IMR-90 (cell line): ENCODE measurements at places on chromosomes 4 and X. TPM values are rescaled to one million over a fixed set of nuclear protein-coding genes. Genes with fewer than 3 reads are reported as not detected.

MMAA gene
- 3.9 and 4.4 TPM in 2 replicates for polyA plus RNA-seq

DNA sequence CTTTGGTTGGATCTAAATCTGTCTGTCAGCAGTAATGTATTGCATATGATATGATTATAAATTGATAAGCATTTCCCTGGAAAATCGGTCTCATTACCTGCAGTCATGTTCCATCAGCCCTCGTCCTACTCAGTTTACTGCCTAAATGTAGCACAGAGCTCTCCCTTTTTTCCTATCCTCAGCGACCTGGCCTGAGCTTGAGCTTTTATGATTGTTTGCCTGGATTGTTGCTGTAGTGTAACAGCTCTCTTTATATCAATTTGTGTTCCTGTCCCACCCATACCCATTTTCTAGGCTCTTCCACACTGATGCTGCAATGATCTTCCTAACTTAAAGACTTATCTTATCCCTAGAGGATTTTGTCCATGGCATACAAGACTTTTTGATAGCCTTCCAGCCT lies 95.7 kb downstream of the FRAS1 start:
- H3K27me3 ChIP-seq, result no peaks in the 10 kb centered on the region
- H3K4me1 ChIP-seq, result no peaks in the 10 kb centered on the region
- no peaks in the 10 kb centered on the region for H3K36me3 ChIP-seq
- H3K27ac ChIP-seq, result no peak overlapping the region
- no peak overlapping the region for H3K4me3 ChIP-seq
- no peak for DNase-seq

DNA sequence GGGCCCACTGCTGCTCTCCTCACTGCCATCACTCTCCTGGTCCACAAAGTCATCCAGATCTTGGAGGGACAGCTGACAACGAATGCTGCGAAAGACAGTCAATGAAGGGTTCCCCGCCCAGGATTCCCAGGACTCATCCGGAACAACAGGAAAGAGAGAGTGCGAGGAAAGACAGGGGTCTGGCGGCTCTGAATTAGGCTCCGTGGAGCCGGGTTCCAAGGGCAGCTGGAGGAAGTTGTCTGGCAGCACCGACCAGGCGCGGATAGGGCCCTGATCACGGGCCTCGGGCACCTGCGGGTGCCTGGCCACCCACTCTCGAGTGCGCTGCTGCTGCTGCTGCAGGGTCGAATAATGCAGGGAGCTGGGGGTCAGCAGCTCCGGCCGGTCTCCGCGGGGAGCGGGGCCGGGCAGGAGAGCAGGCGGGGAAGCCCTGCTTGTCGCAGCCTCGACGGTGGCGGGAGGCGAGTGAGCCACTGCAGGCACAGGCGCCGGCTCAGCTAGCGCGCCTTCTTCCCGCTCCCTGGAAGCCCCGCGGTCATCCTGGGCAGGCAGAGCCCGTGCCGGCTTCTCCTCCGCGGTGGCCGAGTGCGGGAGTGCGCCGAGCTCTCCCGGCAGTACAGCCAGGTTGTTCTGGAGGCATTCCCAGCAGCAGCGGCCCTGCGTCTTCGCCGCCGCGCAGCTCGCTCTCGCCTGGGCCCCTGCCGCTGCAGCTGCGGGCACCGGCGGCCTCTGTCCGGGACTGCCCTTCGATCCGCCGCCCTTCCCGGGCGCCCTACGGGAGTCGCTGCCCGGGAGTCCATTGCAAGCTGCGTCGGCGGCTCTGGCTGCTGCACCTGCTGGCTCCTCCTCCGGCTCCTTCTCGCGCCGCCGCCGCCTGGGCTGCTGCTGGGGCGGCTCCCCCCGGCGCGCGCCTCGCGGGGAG lies 1.1 kb downstream of the SOWAHB start:
- H3K27me3 ChIP-seq, result peaks cover 44% of the 10 kb centered on the region
- peak; percentile 18 for DNase-seq
- H3K4me1 ChIP-seq, result peaks cover 3% of the 10 kb centered on the region; the same call in 1 of the 2 replicates
- peak overlapping the region; percentile 55 for H3K4me3 ChIP-seq
- no peak overlapping the region for H3K27ac ChIP-seq
- no peaks in the 10 kb centered on the region for H3K36me3 ChIP-seq

GRCh38 chrX:55640854-55641253 lies 17.7 kb downstream of the FOXR2 start:
- no peak overlapping the region for H3K27ac ChIP-seq
- H3K4me3 ChIP-seq, result no peak overlapping the region
- H3K36me3 ChIP-seq, result no peaks in the 10 kb centered on the region

DNA sequence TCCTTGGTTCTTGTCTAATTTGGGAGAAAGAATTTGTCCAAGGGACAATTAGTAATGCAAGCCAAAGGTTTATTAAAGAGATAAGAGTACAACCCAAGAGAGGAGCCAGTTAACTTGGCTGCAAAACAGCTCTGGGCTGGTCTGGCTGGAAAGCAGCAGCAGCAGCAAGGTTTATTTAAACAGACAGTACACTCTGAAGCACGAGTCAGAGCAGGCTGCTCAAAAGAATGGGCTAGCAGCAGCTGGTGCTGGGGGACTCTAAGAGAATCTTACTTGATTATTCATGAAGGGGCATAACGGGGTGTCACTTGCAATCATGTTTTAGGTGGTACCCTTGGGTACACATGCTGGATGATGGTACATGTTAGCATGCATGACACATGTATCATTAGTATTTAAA lies 17.1 kb upstream of the CT47C1 start:
- H3K27ac ChIP-seq, result no peak overlapping the region
- no peaks in the 10 kb centered on the region for H3K4me1 ChIP-seq
- no peaks in the 10 kb centered on the region for H3K27me3 ChIP-seq
- H3K4me3 ChIP-seq, result no peak overlapping the region
- DNase-seq, result peak; percentile 4
- H3K36me3 ChIP-seq, result no peaks in the 10 kb centered on the region

- no peak overlapping the region for H3K4me3 ChIP-seq
- no peaks in the 10 kb centered on the region for H3K36me3 ChIP-seq
- no peak for DNase-seq
- peaks cover 5% of the 10 kb centered on the region for H3K4me1 ChIP-seq
- H3K27me3 ChIP-seq, result no peaks in the 10 kb centered on the region
Observed at GRCh38 chrX:13164611-13165010, 120.2 kb upstream of the FAM9C start.
